Lower lobe of right lung (tissue), 2 donors: ENCODE measurements at places on chromosomes 3 and 15. TPM values are rescaled to one million over a fixed set of nuclear protein-coding genes. Genes with fewer than 3 reads are reported as not detected.

The CFAP20DC gene
- 0.71 TPM for total RNA-seq

DNA sequence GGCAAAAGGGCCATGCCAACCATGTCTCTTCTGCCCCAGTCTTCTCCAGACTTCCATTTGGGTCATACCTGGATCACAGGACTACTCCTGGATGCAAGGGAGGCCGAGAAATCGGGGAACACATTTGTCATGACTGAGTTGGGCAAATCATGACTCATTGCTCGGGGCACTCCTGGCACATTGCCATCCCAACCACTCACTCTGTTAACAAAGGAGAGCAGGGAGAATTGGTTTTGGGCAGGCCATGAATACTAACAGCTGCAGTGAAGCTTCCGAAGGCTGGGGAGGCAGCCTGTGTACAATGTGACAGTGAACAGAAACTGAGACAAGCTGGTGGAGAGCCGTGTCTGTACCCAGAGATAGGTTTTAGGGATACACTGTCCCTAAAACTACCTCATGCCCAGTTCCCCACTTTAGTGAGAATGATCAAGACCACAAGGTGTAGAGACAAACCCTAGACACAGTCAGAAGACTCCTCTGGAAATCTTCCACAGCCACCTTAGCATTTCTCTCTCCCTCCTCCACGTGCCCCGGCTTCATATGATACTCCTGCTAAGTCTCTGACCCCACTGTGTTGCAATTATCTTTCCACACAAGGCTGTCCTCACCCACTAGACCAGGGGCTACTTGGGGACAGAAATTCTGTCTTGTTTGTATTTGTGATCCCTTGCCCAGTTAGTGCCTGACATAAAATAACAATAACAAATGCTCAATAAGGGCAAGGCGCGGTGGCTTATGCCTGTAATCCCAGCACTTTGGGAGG lies 10.5 kb upstream of the BUB1B start:
- no peak overlapping the region for H3K27ac ChIP-seq
- H3K4me3 ChIP-seq = no peak overlapping the region
- H3K4me1 ChIP-seq = no peaks in the 10 kb centered on the region
- H3K27me3 ChIP-seq = no peaks in the 10 kb centered on the region
- no peak for DNase-seq

DNA sequence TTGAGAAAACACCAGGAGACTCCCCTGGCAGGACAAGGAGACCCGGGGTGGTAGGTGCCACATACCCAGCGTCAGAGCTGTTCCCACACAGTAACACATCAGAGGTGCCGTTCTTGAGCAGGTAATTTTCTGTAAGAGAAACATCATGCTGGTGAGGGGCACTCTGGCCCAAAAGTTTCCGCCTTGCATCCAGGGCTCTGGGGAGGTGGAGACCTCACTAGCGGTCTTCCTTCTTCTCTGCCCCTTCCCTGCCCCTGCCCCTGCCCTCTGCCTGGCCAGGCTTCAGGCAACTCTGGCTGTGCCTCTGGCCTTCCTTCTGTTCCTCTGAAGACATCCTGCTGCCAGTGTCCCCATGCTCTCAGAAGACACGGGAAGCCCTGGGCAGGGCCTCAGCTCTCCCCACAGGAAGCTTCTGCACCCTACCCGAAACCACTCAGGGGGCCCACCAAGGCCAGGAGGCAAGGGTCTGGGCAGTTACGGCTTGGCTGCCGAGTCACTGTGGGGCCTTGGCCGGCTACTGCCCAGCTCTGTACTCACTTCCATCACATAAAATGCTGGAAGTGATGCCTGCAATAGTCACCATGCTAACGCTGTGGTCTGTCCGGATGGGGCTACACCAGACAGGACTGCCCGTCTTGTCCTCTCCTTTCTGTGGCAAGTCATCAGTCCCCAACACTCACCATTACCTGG lies 41.3 kb downstream of the SCN5A start:
- H3K4me3 ChIP-seq = no peak overlapping the region
- peak; percentile 20 for DNase-seq
- H3K4me1 ChIP-seq = no peaks in the 10 kb centered on the region

The OR5K2 gene
- total RNA-seq = not detected

The NDN gene
- total RNA-seq = 27.1 TPM

- H3K4me3 ChIP-seq = no peak overlapping the region
- H3K4me1 ChIP-seq = peaks cover 25% of the 10 kb centered on the region
- DNase-seq = no peak
These were observed 50.2 kb downstream of the PDHB start for GRCh38 chr3:58383476-58383875.

DNA sequence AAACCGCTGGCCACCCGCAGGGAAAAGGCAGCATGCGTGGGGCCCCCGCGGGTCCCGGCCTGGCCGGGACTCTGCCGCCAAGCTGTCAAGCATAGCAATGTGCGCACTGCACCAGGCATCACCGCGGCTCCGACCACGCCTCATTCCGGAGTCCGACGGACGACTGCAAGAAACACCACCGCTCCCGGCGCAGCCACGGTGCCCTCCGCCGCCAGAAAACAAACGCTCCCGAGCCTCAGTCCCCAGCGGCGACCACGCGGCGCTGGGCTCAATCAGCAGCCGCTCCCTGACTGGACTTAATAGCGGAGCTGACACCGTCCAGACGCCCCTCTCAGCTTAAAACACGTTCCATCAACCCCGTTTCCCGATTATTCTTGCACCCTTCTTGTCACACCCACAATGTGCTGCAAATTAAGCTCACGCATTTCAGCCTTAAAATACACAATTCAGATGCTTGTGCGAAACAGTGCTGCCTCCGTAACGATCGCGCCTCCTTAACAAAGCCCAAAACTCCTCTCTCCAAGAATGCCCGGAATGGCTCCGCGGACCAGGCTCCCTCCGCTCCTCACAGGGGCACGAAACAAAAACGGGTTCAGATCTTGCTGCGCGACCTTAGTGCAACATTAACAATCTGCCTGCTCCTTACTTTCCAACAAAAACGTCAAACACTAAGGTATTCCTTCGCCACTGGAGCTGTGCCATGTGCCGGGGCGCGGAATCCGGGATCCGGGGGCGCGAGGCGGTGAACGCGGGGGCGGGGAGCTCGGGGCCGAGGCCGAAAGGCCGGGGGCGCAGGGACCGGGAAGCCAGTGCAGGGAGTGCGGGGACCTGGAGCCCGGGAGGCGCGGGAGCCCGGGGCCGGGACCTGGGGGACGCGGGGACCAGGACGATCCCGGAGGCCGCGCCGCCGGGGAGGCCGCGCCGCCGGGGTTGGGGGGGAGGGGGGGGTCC lies 655 bp downstream of the CYFIP1 start:
- peak; percentile 77 for DNase-seq
- H3K4me1 ChIP-seq = peaks cover 25% of the 10 kb centered on the region
- peak overlapping the region; percentile 90 for H3K4me3 ChIP-seq
- H3K36me3 ChIP-seq = no peaks in the 10 kb centered on the region
- no peaks in the 10 kb centered on the region for H3K27me3 ChIP-seq

DNA sequence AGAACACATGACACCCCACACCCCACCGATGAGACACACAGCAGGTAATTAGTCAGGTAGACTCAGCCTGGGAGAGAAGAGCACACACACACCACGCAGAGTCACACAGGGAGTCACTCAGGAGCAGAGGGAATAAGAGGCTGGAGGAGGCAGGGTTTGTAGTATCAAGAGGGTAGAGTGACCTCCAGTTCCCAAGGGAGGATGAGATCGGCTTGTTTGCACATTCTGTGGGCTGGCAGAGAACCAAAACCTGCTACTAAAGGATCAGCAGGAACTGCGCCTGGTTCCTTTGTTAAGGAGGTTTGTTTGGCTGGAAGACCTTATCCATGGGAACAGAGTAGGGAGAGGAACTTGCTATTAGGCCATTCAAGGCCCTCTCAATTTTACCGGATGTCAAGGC lies 281.4 kb upstream of the SLCO3A1 start:
- no peak for DNase-seq
- H3K4me1 ChIP-seq = no peaks in the 10 kb centered on the region
- H3K36me3 ChIP-seq = no peaks in the 10 kb centered on the region
- H3K4me3 ChIP-seq = no peak overlapping the region
- no peaks in the 10 kb centered on the region for H3K27me3 ChIP-seq

- H3K4me3 ChIP-seq = no peak overlapping the region
- no peaks in the 10 kb centered on the region for H3K27me3 ChIP-seq
- H3K36me3 ChIP-seq = peaks cover 25% of the 10 kb centered on the region
- H3K4me1 ChIP-seq = peaks cover 75% of the 10 kb centered on the region
- DNase-seq = no peak
- H3K27ac ChIP-seq = no peak overlapping the region
These were observed 10.1 kb downstream of the ARHGAP31 start for GRCh38 chr3:119304201-119304713.

GRCh38 chr3:23256741-23257435 lies 53.8 kb downstream of the UBE2E2 start:
- no peak overlapping the region for H3K27ac ChIP-seq
- no peaks in the 10 kb centered on the region for H3K27me3 ChIP-seq
- H3K4me3 ChIP-seq = no peak overlapping the region
- no peak for DNase-seq

The PPP2R3A gene
- 9.0 TPM for total RNA-seq
